ENCODE measurements at places on chromosomes 7 and 10.

GRCh38 chr10:23230582-23230981 lies 38.5 kb downstream of the PTF1A start:
- DNase-seq, result no peak

DNA sequence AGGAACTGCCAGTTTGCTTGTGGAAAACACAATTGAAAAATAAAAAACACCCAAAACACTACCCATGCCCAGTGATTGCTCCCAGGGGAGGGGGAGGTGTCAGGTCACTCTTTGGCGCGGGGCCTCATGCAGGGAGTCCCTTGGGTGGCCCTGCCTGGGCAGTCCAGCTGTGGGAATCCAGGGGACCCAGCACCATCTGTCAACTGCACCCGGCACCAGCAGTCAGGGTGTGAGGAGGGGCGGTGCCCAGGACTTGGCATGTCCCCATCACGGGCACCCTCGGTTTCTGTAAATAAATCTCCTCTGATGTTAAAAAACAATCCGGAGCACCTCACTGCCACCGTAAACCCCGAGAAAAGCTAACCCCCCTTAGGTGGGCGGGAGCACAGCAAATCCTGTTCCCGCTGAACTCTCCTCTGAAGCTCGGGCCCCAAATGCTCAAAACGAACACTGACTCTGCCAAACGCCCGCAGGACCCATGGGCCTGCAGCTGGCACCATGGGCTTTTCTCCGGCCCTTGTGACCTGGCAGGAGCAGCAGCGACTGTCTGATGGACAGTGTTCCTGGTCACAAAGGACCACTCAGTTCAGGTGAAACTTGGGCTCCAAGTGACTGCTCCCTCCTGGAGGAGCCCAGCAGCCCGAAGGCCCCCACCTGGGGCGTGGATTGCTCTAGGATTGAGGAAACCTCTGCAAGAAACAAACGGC lies 18.5 kb upstream of the EN2 start:
- DNase-seq, result no peak

DNA sequence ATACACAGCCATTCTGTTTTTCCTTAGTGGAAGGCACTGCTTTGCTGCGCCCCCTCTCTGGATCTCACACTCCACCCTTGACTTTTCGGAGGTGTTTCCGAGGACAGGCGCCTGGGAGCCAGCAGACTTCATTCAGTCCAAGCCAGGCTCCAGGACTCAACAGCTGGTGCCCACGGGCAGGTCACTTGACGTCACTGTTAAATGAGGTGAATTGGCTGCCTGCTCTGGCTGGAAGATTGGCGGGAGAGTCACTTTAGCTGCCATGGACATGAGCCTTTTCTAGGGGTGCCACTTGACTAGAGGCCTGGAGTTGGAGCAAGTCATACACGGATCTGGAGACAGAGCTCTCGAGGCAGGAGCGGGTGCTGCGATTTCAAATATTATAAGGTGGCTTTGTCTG lies 3.2 kb downstream of the HTRA1 start:
- no peak for DNase-seq

GRCh38 chr7:101420436-101420835 lies 57.8 kb downstream of the COL26A1 start:
- no peak for DNase-seq

GRCh38 chr10:67277402-67277801 lies 351.6 kb downstream of the LRRTM3 start:
- no peak for DNase-seq

GRCh38 chr10:107554333-107554732 lies 389.8 kb upstream of the SORCS1 start:
- DNase-seq, result no peak

- no peak for DNase-seq
Measured at GRCh38 chr10:129959544-129960480, 4.3 kb downstream of the EBF3 start.

DNA sequence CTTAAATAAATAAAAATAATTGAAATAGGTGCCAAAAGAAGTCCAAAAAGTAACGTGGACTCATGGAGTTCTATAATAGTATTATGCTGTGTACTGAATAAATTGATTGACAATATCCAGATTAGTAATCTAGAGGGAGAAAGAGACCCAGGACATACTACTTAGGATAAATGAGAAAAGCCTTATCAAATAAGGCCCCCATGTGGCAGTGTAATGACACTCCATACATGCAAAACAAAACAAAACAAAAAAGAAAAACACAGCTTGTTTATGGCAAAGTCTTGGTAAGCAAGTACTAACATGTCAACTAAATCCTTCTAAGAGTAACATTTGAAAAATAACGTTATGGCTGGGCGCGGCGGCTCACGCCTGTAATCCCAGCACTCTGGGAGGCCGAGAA lies 3.6 kb upstream of the RUNDC3B start:
- DNase-seq, result no peak

DNA sequence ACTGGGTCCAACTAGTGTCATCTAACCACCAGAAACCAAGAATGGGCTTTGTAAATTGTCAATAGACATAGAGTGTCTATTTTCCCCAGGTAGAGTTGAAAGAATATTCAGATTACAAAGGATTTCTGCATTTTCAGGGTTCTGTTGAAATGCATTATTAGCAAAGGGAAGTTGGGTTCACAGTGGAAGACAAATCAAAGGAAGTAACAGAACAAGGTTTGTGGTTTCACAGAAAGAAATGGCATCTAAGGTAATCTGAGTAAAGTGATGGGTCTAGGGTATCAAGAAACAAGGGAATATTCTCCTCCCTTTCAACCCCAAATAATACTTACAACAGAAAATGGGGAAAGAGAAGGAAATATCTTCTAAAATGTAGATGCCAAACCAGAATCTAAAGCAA lies 25.8 kb downstream of the CEP41 start:
- DNase-seq, result no peak

GRCh38 chr10:73756183-73756582 lies 12.0 kb downstream of the SEC24C start:
- no peak for DNase-seq

GRCh38 chr7:36408589-36408988 lies 18.9 kb downstream of the ANLN start:
- no peak for DNase-seq

DNA sequence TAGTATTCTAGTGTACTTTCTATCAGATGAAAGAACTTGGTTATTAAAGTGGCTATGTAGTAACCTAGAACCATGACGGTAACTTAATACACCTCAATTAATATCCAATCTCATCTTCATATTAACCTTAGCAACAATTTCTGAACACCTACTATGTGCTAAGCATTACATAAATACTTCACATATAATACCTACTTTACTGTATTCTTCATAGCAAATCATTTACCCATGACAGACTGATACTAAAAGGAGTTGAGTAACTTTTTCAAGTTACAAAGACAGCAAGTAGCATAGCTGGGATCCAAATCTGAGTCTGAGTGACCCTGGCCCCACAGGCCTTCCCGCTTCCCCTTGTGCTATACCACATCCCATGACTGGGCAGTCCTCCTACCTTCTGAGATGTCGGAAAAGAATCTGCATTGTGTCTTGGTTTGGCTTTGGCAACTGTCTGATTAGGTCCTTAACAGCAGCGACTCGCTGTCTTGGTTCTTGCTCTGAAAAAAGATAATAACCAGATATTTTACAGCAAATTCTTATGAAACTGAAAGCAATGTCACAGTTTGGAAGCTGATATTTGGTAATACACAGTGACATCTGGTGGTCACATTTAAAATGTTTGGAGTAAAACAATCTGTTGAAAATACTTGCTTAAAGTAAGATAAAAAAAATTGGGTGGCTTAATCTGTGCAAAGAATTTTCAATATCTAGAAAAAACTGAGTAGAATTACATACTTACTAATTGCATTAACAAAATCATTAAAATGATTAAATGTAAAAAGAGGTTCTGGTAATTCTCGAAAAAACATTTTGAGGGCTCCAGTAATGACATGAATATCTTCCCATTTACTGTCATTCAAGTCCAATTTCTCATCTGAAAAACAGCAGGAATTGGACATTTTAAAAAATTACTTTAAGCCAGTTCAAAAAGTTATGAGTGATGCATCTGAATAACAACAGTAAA lies 120.1 kb downstream of the ARHGAP12 start:
- no peak for DNase-seq

- no peak for DNase-seq
Measured at GRCh38 chr7:19957664-19958063, 184.2 kb upstream of the TMEM196 start.

DNA sequence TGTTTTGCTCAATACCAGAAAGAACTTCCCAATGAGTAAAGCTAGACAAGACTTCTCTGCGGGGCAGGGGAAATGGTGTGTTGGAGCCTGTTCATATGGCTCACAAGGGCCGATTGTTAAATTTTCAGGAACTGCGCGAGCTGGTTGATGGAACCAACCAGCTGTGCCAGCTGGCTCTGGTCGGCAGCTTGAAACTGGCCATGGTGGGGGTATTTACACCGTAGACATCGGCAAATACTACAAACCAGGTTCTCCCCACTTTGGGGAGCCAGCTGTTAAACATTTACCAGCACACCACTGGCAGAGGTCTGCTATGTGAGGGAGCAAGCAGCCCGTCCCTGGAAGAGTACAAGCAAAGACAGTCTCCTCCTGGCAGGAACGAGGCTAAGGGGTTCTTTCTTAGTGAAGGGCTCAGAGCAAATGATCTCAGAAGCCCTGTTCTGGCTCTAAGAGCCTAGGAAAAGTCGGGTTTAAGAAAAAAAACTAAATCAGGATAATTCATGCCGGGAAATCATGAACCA lies 8.8 kb upstream of the ZMIZ1 start:
- DNase-seq, result peak; percentile 9

DNA sequence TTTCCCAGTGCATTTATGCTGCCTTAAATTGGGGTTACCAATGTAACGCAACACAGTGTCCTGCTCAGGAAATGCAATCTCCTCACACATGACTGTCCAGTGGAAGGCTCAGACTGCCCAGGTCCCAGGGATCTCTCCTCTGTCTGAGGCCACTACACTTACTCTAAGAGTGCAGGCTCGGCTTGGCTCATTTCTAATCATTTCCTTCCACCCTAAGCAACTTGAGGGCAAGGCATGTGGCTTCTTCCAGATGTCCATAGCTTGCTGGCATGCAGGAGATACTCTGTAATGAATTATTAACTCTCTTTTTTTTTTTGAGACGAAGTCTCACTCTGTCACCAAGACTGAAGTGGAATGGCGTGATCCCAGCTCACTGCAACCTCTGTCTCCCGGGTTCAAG lies 23.7 kb downstream of the PLAC9 start:
- no peak for DNase-seq

- DNase-seq, result peak; percentile 22
Measured at GRCh38 chr10:24277771-24278170, 68.8 kb downstream of the KIAA1217 start.

DNA sequence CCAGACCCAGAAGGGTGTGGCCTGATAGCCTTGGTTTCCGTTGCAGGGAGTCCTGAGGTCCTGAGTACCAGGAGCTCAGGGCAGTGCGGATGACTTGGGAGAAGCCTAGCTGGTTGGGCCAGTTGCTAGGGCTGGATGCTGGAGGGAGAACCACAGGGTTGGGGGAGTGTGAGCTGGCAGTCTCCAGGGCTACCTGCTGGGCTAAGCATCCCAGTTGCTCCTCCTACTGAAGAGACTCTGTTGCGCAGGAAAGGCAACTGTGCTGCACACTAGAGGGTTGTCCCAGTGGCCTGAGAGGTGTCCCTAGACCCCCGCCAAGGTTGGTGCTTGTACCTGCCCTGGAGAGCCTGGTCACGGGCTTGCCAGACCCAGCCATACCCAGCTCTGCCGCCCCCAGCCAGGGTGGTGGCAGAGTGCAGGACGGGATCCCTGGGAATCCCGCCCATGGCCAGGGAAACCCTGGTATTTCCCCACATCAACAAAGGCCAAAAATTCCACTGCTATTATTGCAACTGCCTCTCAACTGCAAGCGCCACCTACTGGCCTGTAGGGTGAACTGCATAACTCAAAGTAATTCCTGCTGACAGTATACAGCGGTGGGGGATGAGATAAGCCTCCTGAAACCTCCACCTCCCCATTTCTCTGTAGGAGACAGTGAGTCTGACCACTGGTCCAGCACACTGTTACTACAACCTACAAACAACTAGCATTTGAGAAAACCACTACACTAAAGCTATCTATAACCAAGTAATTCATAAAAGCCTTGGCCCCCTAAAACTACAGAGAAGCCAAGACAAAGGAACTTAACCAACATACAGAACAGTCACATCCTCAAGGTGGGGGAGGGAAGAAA lies 67.6 kb upstream of the DDC start:
- no peak for DNase-seq

DNA sequence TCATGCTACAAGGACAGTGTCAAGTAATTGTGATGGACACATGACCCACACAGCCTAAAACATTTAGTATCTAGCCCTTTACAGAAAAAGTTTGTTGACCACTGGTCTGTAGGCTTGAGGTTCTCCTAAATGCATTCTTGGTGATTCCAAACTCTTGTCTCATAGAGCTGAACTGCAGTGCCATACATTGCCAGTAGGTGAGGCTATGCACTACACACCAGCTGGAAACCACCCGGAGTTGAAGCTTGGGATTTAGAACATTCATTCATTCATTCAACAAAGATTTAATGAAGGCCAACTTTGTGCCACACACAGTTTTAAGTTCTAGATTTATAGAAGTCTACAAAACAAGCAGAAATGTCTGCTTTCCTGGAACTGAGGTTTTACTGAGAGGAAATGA lies 77.3 kb upstream of the TCF7L2 start:
- no peak for DNase-seq

- DNase-seq, result no peak
Measured at GRCh38 chr7:26594553-26594952, 269.8 kb downstream of the SKAP2 start.

DNA sequence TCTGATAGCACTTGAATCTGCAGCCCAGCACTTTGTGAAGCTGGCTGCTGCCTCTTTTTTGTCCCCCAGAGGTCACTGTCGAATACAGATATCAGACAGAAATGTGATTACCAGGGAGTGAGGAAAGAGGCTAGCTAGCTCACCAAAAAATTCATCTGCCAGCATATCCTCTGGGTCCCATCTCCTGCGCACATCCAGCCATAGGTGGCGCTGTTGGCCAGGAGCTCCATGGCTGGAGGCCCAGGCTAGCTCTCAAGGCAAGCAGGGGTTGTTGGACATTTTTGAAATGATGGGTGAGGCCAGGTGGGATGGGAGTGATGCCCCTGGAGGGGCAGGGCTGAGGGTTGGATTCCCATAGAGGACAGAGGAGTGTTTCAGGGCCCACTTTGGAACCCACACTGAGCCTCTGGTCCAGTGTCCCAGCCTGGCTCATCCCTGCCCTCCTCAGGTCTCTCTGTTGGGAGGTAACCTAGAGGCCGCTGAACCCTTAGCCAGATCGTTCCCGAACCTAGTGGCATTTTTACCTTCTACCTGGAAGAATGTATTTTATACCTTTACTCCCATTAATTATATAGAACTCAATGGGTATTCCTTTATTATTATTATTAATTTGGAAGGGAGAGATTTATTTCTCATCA lies 14.8 kb downstream of the DPCD start:
- peak; percentile 65 for DNase-seq

Measured in left ventricle myocardium inferior (tissue), 1 donor.